ENCODE measurements at places on chromosomes 1 and 21.
A peak's percentile ranks its signal among the peaks of the same experiment; 100 is the strongest.

GRCh38 chr21:39079617-39080016, 103.6 kb downstream of the PSMG1 start:
- no peak for DNase-seq

DNA sequence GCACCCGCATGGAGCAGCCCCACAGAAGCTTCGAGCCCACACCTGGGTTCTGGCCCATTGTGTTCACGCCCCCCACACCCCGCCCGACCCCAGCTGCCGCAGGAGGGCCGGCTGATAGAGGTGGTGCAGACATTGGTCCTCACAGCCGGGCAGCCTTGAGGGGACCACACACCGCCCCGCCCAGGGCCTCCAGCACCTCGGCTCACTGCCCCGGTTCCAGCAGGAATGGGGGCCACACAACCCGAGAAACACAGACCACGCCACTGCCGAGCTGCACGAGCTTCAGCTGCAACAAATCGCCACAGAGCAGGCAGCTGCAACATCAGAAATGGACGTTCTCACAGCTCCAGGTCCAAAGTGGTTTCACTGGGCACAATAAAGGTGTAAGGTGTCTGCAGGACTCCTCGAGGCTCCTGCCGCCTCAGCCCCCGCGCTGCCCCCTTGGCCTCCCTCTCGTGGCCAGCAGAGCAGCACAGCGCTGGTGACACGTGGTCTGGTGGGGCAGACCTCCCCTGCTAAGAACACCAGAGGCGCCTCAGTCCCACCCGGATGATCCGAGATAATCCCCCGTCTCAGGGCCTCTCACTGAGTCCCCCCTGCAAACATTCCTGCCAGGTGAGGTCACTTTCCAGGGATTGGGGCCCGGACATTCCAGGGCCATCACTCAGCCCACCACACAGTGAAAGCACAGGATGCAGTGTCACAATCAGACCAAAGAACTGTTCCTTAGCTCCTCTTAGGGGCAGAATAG, 62.3 kb upstream of the ADARB1 start:
- no peak for DNase-seq

- DNase-seq = peak; percentile 47
Measured at GRCh38 chr1:198699167-198700015, 60.6 kb downstream of the PTPRC start.

GRCh38 chr1:93817819-93818569, 61.0 kb downstream of the DNTTIP2 start:
- no peak for DNase-seq

DNA sequence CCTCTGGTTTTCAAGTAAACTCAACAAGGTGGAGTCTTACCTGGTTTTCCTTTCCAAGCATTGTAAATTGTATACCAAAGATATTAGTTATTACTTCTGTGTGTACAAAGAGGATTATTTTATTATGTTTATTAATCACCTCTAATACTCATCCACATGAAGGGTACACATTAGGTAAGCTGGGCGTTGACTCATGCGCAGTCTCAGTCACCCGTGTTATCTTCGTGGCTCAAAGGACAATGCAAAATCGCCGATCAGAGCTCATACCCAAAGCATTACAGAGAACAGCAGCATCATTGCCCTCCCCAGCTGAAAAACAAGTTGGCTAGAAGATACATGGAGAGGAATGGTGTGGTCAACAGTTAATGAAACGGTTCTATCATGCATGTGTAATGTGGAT, 148.7 kb downstream of the NR5A2 start:
- no peak for DNase-seq

DNA sequence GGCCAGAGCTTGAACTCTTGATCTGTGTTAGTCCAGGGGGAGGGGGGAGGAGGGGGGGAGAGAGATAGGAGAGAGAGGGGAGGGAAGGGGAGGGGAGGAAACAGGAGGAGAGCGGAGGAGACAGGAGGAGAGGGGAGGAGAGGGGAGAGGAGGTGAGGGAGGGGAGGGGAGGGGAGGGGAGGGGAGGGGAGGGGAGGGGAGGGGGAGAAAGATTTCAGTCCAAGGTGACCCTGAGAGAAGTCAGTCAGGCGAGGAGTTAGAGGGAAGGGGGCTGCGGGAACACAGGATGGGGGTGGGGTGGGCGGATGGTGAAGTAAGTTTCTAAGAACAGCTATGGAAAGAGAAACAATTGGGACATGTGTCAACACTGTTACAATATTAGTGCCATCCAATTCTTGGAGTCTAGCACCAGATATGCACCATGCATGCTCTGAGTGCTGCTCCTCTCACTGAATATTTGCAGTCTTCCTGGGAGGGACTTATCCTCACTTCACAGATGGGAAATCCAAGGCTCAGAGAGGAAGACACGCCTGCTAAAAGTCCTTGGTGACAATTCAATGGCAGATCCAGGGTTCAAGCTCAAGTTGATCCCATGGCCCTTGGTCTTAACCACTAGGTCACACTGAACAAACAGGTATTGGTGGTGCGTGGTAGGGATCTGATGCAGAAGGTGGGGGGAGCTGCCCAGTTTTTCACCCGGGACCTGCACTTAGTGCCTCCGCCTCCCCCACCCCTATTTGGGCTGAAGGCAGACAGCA, 42.5 kb upstream of the ECE1 start:
- no peak for DNase-seq

DNA sequence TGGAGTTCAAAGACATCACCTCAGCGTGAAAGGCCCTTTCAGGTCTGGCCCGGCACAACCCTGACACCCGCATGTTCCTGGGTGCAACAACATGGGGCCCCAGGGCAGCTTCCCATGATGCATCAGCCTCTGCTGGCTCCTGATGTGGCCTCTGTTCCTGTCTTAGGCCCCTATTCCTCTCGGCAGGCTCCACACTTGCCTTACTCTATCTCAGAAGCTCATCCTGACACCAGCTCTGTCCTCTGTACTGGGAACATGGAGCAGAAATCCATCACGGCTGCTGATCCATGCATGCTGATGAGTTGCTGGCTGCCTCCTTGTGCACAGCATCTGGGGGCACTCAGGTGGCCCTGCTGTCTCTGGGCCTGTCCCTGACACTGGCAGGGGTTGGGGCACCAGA, 74.6 kb downstream of the ADARB1 start:
- no peak for DNase-seq

- DNase-seq = no peak
Measured at GRCh38 chr1:167509587-167509986, 8.7 kb downstream of the CD247 start.

- no peak for DNase-seq
Measured at GRCh38 chr1:230677200-230677599, 34.9 kb downstream of the COG2 start.
